ENCODE measurements at places on chromosomes 2 and 18.
A peak's percentile ranks its signal among the peaks of the same experiment; 100 is the strongest.

DNA sequence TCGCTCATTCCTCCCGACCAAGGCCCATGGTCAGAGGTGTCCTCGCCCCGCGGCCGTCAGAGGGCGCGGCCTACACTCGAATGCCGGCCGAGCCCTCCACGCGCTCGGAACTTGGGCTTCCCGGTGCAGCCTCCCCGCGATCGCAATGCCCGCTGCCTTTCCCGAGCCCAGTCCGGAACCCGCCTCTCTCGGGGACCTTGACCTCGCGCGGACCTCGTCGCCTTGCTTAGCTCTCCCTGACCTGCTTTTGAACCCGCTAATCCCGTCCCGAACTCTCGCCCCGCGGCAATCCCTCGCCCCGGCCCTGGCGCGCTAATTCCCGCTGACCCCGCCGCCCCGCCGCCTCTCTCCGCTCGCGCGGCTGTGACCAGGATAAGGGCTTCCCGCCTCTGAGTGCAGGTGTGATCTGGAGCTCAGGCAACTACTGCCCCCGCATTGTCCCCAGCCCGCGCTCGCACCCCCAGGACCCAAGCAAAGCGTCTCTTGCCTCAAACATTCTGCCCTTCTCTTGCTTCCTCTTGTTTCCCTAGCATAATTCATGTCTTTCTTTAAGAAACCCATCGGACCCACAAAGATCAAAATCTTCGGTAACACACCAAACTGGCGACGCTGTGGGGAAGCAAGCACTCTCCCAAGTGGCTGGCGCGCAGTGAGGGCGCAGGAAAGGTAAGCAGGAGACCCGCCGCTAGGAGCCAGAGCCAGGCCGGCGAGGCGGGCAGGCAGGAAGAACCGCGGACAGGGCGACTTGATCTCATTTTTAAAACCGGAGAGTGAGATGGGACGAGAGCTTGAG lies 46.6 kb upstream of the ATP6V1B1 start:
- no peak for DNase-seq

DNA sequence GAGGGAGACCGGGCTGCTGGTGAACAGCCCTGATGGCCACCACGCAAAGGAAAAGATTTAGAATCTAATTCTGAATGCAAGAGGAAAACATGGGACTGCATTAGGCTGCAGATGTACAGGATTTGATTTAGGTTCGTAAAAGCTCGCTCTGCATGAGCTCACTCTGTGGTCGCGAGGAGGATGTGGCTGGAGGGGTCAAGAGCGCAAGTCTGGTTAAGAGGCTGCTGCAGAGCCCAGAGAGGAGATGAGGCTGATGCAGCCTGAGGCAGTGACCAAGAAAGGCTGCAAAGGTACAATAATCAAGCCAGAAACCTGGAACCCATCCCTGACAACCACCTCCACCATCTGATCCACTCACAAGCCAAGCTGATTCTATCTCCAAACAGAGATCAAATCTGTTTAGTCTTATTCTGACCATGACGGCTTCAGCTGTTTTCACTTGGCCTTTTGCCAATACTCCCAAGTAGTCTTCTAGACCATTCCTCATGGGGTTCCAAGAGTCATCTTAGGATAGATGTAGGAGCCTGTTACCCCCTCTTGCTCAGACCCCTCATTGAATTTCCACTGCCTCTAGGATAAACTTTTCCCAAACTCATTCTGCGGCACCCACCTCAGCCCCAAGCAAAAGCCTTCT lies 58.9 kb upstream of the ARL4C start:
- no peak for DNase-seq

GRCh38 chr2:36352701-36353100 lies 2.9 kb upstream of the CRIM1 start:
- DNase-seq, result no peak

DNA sequence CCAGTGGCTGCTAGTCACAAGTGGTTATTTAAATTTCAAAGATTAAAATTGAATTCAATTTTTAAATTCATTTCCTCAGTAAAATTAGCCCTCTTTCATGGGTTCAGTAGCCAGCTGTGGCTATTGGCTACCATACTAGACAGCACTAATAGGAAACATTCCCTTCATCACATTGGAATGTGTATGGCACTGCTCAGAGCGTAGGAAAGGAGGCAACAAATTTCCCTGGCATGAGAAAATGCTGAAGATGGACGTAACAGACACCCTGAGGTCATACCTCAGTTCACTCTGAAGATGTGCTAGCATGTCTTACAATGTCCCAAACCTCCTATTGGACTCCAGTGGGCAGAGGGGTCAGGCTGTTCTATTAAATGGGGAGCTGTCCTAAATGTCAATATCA lies 96.4 kb downstream of the C1QL2 start:
- no peak for DNase-seq

- DNase-seq, result peak; percentile 38
These were observed 102.7 kb upstream of the SMAD2 start for GRCh38 chr18:48032876-48033789.

DNA sequence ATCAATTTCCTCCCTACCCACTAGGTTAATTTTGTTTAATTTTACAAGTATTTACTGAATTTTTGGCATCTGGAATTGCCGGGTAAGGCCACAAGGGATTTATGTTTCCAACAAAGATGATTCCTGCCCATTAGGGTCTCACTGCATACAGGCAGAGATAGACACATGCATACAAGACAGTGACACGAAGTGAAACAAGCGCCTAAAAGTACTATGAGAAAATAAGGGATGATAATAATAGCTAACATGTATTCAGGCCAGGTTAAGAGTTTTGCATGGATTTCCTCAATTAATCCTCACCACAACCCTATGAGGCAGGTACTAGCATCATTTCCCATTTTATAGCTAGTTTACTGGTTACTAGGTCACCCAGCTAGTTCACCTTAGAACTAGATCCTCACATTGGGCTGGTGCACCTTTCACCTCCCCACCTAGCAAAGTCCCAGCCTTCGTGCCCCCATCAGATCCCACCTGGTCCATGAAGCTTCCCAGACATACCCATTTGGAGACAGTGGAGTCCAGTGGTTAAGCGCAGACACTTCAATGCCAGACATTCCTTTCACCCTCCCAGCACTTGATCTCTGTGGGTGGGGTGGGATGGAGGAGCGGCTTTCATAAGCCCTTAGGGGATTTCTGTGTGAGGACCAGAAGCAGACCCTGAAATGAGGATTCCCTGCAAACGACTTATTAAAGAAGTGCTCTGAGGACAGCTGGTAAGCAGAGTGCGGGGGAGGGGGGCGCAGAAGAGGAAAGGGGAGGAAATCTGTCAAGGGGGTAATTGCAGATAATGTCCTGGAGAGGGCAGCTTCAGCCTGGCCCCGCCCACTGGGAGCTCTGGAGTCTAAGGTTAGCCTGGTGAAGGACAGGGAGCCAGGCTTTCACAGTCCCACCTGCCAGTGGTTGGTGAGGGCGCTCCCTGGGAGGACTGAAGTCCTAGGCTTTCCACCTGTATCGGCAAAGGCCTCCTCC lies 5.8 kb upstream of the DGUOK start:
- DNase-seq, result no peak

GRCh38 chr2:62505109-62505749 lies 766 bp downstream of the TMEM17 start:
- DNase-seq, result no peak

GRCh38 chr2:165192729-165193128 lies 11.1 kb downstream of the SCN3A start:
- no peak for DNase-seq

DNA sequence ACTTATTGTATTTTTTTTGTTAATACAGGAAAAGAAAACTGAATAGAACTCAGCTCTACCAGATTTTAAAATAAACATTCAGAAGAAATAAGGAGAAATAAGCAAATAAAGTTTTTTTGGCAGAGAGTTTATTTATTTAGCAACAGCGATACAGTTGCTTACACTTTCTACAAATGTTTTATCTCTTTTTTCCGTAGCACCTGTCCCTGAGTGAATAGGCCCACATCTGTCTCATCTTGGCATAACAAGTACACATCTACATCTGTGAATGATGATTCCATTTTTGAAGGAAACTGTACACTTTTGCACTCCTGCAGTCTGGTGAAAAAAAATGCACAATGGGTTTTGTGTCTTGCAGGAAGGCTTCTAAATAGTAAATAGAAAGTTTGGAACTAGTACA lies 783.6 kb upstream of the ZEB2 start:
- DNase-seq, result no peak

GRCh38 chr2:54459037-54459441 lies 2.9 kb downstream of the SPTBN1 start:
- DNase-seq, result no peak

DNA sequence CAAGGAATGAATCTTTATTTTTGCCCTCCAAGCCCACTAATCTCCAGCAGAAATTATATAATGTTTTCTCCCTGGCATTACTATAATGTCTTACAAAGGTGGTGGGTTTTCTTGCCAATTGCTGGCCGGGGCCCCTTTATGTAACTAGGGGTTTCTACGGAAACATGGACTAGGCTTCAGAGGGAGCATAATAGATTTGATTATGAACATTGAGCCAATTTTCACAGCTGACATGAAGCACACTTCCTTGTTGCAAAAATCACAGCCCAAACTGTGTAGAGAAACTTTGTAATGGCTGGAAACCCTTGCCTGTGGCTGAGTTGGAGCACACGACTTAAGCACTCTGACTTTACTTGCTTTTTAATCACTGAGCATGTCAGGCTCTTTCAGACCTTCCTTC lies 3.8 kb upstream of the CYRIA start:
- no peak for DNase-seq

DNA sequence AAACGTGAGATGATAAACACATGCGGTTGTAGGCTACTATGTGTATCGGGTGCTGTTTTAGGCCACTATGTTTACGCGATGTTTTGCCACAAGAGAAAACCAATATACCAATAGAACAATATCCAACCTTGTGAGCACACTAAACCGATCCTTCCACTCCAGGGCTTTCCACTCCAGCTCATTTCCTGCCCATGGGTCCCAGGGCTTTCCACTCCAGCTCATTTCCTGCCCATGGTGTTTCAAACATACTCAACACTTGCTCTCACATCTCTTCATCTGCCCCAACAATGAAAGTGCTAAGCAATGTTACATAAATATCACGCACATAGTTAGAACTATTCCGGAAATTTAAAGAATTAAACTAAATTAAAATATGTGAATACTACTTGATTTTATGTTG lies 80.0 kb downstream of the EPB41L3 start:
- DNase-seq, result no peak

- DNase-seq, result no peak
These were observed 113.3 kb upstream of the SEC11C start for GRCh38 chr18:59026364-59026763.

- no peak for DNase-seq
These were observed 143.4 kb upstream of the GPC1 start for GRCh38 chr2:240292035-240292574.

GRCh38 chr2:182191061-182191460 lies 205.4 kb downstream of the PPP1R1C start:
- DNase-seq, result no peak

- DNase-seq, result no peak
These were observed 231.3 kb upstream of the ZC3H15 start for GRCh38 chr2:186254759-186255158.

DNA sequence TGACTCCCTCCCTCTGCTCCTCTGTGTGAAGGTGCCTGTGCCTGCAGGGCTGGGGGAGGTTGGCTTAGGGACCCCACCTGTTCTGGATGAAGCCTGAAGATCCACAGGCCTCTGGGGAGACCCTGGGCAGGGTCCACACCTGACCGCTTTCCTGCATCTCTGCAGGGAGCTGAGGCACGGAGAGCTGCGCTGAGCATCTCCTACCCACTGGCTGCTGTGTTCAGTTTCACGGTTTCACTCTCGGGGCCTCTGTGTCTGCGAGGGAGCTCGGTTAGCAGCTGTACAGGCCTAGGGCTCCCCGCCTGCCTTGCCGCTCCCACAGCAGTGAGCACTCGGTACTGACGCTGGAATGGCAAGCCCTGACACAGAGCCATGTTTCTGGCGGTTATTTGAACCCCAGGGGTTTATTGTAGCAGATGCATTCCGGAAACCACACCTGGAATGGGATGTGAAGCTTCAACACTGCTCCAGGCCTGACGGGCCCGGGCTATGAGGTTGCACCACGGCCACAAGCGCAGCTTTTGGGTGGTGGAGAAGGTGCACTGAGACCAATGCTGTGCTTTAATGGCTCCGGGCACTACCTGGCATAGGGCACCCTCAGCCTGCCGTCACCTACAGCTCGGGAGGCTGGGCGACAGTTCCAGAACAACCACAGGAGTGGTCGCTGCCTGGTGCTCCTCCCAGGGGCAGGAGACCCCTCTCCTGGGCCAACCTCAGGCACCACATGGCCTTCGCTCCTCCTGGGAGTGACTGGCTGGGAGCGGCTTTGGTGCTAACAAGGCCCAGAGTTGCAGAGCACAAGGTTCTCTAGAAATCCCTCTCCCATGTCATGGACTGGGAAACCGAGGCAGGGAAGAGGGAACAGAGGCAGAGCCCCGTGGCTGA lies 257.9 kb downstream of the NDUFA10 start:
- DNase-seq, result peak; percentile 72

DNA sequence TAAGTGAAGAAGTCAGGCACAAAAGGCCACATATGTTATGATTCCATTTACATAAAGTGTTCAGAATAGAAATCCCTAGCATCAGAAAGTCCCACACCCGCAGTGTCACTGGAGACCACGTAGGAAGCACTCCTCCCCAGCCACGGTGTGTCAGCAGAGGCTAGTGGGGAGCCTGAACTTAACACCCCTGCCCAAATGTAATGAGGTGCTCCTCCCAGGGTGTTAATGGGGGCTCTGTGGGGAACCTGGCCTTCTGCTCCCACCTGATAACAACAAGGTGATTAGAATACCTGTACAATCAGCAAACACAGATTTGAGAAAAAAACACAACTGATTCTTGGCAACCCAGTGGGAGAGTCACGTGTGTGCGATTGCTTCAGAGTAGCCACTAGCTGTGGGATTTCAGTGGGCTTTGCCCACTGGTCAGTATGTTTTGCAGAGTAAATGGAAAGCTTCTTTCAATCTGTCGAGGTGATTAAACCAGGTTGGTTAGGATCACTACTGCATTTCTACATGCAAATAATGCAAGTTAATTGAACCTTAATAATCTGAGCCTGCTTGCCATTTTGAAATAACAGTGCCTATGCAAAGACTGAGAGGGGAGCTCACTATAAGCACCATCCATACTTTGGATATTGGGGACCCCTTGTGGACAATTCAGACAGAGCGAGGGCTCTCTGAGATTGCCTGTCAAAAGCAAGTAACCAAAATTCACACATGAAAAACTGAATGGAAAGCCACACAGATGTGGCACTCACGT lies 20.6 kb upstream of the ATRAID start:
- no peak for DNase-seq

DNA sequence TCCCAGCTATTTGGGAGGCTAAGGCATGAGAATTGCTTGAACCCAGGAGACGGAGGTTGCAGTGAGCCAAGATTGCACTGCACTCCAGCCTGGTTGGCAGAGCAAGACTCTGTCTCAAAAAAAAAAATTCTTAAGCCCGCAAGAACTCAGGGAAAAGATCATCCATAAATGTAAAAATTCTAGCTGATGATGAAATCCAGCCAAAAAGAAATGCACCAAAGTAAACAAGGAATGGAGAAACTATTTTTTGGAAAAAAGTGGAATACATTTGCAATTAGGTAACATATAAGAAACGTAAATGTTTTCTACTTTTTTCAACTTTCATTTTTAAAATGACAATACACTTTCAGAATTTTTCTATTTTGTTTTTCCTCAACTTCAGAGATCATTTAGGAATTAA lies 61.3 kb downstream of the ASXL2 start:
- DNase-seq, result no peak
